HL-60 (cell line): ENCODE measurements at places on chromosomes 2 and 18.

DNA sequence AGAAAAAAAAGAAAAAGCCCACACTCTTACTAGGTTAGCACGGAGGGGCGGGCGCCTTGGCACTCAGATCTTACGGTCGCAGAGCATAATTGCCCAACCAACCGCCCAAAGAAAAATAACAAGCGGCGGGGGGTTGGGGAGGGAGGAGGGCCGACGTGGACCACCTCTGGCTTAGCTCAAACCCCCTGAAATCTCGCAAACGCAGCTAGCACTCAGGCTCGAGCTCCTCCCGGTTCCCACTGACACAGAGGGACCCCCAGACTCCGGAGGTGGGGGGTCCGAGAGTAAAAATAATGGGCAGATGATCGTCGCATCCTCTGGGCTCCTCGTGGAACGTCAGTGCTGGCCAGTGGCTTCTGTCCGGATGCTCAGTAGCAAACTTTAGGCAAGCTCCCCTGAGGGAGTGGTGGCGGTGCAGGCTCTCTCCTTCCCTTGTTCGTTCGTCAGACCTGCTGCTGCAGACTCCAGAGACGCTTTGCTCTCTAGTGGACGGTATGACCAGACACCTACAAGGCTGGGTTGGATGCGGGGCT lies 12.0 kb downstream of the CATIP start:
- DNase-seq: no peak

DNA sequence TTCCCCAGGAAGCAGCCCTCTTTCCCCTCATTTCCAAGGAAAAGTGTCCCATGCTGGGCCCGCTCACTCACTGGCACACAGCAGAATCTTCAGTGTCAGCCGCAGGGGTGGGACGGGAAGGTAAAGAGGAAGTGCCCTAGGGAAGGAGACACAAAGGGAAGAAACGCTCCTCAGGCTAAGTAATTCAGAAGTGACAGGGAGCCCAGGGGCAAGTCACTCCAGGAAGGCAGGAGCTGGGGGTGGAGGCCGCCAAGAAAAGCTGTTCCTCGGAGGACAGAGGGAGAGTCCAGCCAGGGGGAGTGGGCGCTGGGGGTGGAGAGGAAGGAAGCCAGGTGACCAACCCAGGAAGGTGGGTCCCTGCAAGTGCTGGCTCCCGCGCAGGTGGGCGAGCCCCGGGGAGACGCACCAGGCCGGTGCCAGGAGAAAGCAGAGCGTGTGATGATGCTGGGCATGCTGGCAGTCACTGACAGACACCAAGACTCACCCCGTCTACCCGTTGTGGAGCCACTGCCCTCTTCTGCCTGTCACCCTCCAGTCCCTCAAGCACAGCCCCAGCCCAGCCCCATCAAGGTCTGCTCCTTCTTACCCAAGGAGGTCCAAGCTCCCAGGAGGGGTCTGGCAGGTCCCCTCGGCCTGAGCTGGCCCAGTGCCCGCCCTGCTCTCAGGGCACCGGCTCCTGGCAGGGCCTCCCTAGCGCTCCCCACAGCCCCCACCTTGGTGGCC lies 21.7 kb downstream of the HDAC4 start:
- DNase-seq: peak; percentile 54

- DNase-seq: no peak
These were observed 345.1 kb upstream of the RAB12 start for GRCh38 chr18:8264116-8264515.

GRCh38 chr2:59791004-59791618 lies 762.3 kb downstream of the BCL11A start:
- no peak for DNase-seq

GRCh38 chr2:33496150-33496549 lies 19.7 kb downstream of the RASGRP3 start:
- DNase-seq: no peak

- no peak for DNase-seq
These were observed 55.8 kb upstream of the FAM136A start for GRCh38 chr2:70357684-70358071.

- no peak for DNase-seq
These were observed 282.2 kb upstream of the SOX11 start for GRCh38 chr2:5409898-5410381.

DNA sequence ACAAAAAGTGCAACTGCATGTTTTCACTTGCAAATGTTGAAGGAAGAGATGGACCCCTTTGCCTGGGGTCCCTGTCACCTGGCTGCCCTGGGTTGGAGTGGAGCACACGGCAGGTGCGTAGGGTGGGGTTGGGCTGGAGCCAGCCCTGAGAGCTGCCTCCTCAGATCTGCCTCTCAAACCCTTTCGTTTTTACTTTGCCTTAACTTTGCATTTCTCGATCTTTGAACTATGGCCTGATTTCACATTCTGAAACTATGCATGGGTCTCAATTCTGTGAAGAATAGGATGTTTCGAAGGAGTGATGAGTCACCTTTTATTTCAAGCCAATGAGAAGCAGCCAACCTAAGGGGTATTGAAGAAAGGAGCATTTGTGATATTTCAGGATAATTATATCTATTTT lies 132.8 kb downstream of the ACOXL start:
- DNase-seq: no peak

- DNase-seq: no peak
These were observed 82.7 kb upstream of the SLC35G4 start for GRCh38 chr18:11526675-11527074.

GRCh38 chr18:21593540-21594257 lies 6.8 kb downstream of the ESCO1 start:
- no peak for DNase-seq

GRCh38 chr2:112486895-112487294 lies 4.9 kb downstream of the TTL start:
- DNase-seq: no peak

- no peak for DNase-seq
These were observed 387.8 kb downstream of the IRS1 start for GRCh38 chr2:226411727-226412360.

- no peak for DNase-seq
These were observed 426.1 kb upstream of the TNP1 start for GRCh38 chr2:217285926-217286325.

- no peak for DNase-seq
These were observed 13.7 kb downstream of the NCL start for GRCh38 chr2:231450548-231450989.

DNA sequence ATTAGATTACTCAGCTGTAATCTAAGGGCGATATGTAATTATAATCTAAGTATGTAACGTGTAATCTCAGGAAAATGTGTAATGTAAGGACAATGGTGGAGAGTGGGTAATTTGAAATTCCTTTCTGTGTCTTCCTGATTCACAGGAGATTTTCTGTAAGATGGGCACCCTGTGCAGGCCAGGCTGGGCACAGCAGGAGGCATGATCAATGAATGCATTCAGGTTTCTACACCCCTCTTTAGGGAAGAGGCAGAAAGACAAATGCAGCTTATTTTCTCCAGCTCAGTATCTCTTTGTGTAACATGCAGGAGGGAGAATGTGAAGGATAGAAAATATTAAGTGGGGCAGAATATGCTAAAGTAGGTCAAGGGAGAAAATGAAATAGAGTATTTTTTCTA lies 320.1 kb downstream of the PIK3C3 start:
- DNase-seq: no peak

DNA sequence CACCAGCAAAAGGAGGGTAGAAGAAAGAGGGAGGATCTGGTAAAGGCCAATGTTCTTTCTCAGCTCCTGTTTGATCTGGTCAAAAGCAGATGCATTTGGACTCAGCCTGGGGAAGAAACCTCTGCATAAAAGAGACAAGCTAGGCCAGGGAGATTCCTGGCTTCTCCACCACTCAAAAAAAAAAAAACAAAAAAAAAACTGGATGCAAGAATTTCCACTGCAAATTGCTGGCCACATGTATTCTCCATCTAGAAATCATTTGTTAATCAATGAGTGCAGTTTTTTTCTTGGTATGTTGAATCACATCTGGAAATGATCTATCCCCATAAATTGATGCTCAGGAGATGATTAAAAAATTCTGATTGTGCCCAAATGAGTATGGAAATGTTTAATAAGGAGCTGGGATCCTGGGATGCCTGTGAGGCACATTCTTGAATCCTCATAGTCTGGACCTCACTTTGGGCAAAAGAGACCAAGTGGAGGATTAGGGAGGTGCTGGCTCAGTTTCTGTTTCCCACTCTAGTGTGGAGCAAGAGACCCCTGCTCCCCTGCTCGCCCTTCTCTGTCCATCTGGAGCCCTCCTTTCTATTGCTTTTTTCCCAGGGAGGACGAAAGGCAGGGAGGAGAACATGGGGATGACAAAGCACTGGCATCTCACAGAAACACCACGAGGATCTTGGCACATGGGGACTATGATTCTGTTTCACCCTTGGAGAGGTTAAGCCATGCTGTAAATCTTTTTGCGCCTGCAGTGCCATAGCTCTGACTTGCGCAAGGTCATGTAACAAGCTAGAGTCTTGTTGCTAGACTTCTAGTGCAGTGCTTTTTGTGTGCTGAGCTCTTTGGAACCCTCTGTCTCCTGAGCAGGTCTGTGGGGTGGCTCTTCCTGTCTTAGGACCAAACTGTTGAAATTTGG lies 57.6 kb downstream of the APOB start:
- no peak for DNase-seq

- no peak for DNase-seq
These were observed 6.3 kb upstream of the OTOS start for GRCh38 chr2:240146627-240147278.

GRCh38 chr2:141534666-141535362 lies 596.0 kb downstream of the LRP1B start:
- peak; percentile 19 for DNase-seq

DNA sequence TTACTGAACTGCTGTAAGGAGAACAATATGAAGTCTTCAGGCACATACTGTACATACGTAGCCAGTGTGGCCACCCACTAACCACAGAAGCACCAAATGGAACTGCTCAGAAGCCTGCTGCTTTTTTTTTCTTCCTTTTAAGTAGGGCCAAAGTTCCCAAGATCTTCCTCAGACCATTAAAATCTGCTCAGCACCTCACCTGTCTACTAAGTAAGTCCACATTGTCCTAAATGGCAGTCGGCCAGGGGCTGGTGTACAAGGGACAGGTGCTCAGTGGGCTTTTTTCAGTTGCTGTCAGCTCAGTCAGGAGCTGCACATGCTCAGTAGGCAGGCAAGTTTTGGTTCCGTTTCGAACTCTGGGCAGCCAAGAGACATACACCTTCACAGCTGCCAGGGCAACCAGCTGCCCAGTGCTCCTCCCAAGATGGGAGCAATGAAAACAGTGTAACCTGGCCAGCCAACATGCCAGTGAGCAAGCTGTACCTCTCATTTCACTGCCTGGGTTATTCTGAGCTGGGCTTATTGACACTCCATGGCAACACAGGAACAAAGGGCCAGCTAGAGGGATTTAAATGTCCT lies 86.1 kb downstream of the ACVR1 start:
- DNase-seq: no peak

GRCh38 chr2:122180972-122181371 lies 425.5 kb downstream of the TSN start:
- no peak for DNase-seq

- no peak for DNase-seq
These were observed 20.3 kb upstream of the NPAS2 start for GRCh38 chr2:100799686-100800085.
